Retina (tissue), 1 donor: ENCODE measurements at places on chromosomes 7 and 10.

DNA sequence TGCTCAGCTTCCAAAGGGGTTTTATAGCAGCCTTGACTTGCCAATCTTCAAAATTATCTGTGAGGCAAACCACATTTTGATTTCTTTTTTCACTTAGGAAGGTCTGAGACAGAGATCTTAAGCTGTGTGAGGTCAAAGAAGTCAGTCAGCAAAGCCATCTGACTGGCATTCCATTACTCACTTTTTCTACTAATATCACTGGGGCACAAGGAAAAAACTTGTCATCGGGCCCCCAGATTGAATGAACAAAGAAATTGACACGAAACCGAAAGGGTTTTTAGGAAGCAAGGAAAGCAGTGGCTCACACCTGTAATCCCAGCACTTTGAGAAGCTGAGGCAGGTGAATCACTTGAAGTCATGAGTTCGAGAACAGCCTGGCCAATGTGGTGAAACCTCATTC is 78.5 kb upstream of the FRMD4A start:
- DNase-seq: no peak

GRCh38 chr10:3749011-3749410 is 36.0 kb downstream of the KLF6 start:
- DNase-seq: peak; percentile 32

- DNase-seq: no peak
These were observed 36.7 kb downstream of the DNAJB6 start for GRCh38 chr7:157373493-157373892.

DNA sequence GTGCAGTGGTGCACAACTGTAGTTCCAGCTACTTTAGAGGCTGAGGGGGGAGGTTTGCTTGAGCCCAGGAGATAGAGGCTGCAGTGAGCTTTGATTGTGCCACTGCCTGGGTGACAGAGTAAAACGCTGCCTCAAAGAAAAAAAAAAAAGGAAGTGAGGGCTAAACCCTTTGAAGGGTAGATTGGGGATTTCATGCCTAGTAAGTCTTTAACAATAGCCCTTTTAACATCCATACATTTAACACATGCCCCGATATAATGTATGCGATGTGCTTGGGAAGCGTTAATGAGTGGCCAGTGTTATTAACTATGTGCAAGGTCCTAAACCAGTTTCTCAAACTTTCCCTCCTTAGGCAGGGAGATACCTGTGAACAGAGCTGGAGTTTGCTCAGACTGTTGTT is 229.2 kb upstream of the HPS1 start:
- DNase-seq: no peak

DNA sequence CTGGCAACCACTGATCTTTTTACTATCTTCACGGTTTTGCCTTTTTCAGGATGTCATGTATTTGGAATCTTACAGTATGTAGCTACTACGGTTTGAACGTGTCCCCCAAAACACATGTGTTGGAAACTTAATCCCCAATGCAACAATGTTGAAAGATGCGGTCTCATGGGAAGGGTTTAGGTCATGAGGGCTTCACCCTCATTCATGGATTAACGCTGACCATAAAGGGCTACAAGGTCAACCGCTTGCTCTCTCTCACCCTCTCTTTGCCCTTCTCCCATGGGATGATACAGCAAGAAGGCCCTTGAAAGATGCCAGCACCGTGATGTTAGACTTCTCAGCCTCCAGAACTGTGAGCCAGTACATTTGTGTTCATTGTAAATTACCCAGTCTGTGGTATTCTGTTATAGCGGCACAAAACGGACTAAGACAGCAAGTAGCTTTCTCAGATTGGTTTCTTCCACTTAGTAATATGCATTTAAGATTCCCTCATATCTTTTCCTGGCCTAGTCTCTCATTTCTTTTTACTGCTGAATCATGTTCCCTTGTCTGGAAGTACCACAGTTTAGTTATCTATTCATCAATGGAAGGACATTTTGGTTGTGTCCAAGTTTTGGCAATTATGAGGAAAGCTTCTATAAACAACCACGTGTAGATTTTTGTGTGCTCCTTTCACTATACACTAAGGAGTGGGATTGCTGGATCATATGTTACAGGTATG is 3.0 kb upstream of the CRYGN start:
- no peak for DNase-seq
